Activated naive CD4-positive, alpha-beta T cell (primary cell): ENCODE measurements at places on chromosomes 5 and 9.

DNA sequence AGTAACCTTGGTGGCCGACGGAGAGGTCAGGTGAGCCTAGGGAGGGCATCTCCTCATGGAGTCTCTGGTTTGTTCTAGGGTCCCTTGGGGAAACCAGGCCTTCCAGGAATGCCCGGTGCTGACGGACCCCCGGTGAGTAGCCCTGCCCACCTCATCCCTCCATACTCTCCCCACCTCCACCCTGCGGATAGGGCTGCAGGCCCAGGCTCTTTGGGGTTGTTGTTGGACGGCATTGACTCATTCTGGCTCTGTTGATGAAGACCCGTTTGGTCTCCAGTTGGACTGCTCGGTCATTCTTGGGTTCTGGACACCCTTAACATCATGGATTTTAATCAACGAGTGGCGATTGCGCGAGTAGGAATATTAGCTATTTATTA is 112.3 kb upstream of the FCN2 start:
- DNase-seq = no peak

- no peak for DNase-seq
These were observed 110.1 kb upstream of the GRIN3A start for GRCh38 chr9:101848485-101848919.

DNA sequence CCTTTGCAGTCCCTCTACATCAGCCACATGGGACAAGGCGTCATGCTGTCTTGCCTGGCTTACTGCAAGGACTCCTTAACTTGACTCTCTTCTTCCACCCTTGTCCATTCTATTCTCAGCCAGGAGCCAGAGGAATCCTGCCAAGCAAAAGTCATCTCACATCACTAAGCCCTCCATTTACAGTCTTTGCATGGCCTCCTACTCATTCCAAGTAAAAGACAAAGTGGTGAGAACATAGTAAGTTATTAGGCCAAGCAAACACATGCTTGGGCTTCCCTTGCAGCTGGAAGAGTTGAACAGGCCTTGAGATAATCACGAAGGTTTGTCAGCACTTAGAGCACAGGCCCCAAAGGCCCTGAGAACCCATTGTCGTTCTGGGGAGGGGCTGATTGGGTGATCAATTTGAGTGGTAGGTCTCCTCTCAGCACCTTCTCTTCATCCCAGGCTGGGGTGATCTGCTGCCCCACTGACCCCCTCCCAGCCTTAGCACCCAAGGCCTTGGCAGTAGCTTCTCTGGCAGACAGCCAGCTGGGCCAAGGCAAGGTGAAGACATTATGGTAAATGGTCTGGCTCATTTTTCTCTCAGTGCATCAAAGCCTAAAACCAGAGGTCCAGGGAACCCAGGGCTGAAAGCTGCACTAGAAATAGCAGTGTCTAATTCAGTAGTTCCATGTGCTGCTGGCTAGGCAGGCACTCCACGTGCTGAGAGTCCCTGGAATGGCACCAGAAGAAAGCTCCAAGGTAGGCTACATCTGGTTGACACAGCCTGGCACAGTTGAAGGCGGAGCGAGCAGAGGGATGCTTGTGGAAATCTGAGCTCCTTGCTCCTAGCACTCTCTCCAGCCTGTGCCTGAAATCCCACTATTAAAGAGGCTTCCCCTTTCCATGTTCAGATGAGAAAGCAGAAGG is 121.4 kb downstream of the ASTN2 start:
- DNase-seq = no peak

- no peak for DNase-seq
These were observed 4.6 kb downstream of the BARHL1 start for GRCh38 chr9:132586830-132587591.

DNA sequence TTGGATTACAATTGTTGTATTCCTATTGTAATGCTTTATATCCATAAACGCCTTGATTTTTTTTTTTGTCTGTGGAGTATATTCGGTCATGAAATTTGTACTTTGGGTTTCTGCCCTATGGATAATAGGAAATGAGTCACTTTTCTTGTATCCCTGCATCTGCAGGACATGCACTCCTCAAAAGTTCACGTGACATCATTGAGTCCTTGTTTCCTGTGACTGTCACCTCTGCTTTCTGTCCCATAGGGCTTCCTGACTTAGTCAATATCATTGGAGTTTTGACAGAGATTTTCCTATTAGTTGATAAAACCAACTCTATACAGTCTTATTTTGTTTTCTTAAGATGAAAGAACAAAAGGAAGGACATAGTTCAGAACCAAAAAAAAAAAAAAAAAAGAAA is 356.3 kb downstream of the MAT2B start:
- DNase-seq = no peak

- no peak for DNase-seq
These were observed 10.7 kb upstream of the SPARC start for GRCh38 chr5:151697452-151697851.

GRCh38 chr9:70256123-70256551 is 2.6 kb upstream of the SMC5 start:
- no peak for DNase-seq

- DNase-seq = no peak
These were observed 417.0 kb upstream of the ADAMTSL1 start for GRCh38 chr9:18056993-18057369.

DNA sequence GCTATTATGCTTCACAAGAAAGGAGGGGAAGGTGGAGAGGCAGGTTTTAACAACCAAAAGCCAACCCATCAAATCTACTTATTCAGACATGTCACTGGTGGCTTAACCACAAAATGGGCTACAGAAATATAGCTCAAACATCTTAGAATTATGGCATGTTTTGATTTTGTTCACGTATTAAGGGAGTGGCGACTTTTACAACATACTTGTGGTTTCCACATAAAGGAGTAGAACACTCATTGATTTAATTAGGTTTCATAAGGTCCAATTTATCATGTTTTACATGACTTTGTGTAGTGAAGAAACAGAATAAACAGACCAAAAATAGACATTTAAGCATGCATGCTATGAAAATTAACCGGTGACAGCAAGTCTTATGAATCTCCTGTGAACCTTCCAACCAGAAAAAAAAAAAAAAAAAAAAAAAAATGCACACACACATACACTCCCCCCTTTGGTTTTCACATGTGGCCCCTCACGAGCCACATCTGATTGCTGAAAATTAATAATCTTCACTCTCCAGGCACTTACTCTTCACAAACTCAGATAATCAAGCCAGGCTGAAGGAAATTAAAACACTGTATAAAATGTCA is 5.4 kb downstream of the ZNF608 start:
- no peak for DNase-seq

- DNase-seq = no peak
These were observed 85.6 kb upstream of the ALDH1B1 start for GRCh38 chr9:38306899-38307298.

DNA sequence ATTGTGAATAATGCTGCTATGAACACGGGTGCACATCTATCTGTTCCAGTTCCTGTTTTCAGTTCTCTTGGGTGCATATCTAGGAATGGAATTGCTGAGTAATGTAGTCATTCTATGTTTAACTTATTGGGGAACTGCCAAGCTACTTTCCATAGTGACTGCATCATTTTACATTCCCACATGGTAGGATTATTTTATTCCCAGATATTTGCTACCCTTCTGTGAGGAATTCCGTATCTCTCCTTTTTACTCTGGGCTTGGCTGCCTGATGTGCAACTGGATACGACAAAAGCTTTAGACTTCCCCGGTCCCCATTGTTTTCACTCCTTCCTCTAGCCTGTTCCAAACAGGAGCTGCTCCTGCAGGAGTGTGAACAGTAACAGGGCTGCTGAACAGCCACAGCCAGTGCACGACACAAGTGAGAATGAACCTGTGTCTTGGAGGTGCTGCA is 7.2 kb downstream of the TAS2R1 start:
- DNase-seq = no peak

DNA sequence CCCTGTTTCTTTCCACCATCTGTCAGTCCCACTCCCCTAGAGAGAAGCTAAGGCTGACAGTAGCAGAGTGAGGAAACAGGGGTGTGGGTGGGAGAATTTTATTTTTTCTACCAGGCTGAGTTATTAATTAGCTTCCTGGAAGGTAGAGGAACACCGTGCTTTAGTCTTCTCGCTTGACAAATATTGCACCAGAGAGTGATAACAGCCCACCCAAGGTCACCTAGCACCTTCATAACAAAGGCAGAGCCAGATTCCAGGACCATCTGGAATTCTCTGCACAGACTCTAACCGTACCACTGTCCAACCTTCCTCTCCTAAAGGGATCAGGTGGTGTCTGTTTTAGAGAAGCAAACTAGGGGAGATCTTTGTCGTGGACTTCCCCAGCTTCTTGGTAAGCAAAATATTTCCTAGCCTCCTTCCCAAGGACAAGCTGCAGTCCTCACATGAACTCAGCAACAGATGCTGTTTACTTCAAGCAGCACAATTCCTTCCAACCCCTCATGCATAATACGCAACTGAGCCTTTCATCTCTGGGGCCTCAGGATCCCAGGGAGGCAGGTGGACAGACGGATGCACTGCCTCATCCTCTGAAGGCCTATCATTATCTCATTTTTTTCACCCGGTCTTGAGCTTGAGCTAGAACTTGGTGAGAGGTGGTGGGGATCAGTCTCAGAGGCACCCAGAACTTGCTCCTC is 308.7 kb upstream of the BRINP1 start:
- no peak for DNase-seq
